ENCODE measurements at places on chromosomes 5 and 9.

GRCh38 chr5:107300721-107301327 is 369.9 kb downstream of the EFNA5 start:
- no peak for DNase-seq

GRCh38 chr5:78612227-78613150 is 36.1 kb downstream of the LHFPL2 start:
- no peak for DNase-seq

DNA sequence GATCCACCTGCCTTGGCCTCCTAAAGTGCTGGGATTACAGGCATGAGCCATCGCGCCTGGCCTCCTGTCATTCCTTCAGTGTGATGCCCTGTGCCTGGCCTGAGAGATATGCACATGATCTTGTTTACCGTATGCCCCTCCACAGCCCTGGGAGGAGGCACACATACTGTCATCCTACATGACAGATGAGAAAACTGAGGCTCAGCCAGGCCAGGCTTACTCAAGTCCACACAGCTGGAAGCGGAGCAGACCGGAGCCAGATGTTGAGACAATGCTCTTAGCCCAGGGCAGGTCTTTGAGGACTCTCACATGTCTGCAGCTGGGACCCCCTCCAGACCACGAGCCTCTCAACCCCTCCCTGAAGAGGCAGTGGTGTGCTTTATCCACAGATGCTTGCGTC is 38.7 kb upstream of the SH3PXD2B start:
- no peak for DNase-seq

DNA sequence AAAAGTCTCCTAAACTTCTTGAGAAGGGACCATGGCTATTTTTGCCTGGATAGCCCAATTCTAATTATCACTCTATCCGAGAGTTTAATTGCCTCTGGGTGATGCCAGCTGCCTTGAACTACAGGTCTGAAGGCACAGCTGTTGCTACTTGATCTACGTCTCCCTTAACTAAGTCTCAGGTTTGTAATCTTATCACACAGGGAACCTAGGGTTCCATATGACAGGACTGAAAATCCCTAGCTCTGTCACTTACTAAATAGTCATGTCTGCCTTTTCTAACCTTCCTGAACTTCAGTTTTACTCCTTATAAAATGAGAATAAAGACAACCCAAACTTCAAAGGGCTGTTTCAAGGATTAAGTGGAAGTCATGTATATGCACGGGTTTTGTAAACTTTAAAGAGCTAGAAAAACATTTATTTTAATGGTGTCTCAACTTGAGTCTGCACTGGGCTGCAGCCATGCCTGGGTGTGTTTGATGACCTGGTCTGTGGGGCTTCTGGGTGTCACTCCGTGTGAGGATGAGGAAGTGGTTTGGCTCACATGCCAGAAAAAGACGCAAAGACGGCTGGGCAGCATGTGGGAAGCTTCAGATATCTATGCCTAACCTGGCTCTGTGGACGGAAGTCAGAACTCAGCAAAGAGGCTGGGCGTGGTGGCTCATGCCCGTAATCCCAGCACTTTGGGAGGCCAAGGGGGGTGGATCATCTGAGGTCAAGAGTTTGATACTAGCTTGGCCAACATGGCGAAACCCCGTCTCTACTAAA is 129.3 kb upstream of the SLC44A1 start:
- no peak for DNase-seq

DNA sequence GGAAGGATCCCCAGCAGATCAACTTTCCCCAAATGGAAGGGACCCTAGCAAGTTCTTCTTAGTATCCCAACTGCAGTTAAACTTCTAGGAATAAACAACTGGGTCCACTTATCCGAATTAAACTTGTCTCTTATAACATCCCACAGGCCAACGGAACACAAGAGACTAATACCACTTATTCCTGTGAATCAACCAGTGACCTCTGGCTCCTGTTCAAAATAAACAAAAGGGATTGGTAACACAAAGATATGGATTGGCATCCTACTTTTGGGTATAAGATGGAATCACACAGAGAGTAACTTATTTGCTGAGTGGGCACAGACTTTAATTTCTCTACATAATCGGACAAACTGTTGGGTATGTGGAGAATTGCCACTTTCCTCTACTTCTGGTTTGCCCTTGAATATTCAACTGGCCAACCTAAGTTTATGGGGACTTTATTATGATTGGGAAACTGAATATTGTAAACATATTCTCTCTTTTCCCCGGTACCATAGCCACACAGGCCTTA is 12.4 kb upstream of the PAIP1 start:
- DNase-seq, result no peak
